ENCODE measurements at places on chromosomes 12 and 14.
A peak's percentile ranks its signal among the peaks of the same experiment; 100 is the strongest.

DNA sequence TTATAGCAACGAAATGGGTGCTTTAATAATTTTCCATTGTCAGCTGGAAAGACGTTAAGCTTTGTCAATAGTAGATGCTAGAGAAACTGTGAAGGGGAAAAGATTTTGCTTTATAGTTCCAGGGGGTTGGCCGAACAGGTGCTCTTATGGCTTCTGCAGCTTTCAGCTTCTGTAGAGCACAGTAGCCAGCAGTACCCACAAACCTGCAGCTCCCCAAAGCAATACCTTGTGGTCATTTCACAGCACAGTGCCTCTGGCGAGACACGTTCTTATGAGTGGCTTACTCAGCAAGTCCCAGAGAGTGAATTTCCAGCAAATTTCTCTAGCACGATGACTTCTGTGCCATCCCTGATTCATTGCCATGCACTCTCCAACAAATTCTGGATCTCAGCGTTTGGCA is 416.3 kb upstream of the ATP2B1 start:
- no peak for DNase-seq

DNA sequence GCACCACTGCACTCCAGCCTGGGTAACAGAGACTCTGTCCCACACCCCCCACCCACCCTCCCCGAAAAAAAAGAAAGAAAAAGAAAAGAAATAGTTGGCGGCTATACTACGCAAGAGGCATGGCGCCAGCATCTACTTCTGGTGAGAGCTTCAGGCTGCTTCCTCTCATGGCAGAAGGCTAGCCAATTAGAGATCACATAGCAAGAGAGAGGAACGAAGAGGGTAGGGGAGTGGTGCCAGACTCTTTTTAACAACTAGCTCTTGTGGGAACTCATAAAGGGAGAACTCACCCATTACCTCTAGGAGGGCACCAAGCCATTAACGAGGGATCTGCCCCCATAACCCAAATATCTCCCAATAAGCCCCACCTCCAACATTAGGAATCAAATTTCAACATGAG is 6.2 kb downstream of the DENND5B start:
- no peak for DNase-seq

GRCh38 chr12:3998968-3999792 is 126.0 kb upstream of the PARP11 start:
- no peak for DNase-seq

DNA sequence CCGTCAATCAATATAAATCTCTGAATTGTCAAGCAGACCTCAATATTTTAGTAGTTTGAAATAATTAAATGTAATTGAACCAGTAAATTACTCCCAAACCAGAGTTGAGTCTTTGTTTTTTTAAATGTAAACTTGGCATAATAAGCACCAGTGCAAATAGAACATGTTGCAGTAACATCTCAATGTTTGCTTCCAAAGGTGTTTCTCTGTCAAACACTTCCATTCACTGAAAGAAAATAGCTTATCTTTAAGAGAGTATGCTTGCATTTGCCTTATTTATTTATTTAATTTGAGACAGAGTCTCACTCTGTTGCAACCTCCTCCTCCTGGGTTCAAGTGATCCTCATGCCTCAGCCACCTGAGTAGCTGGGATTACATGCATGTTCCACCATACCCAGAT is 39.9 kb upstream of the EGLN3 start:
- DNase-seq: no peak

- peak; percentile 81 for DNase-seq
Observed at GRCh38 chr14:34363733-34364134, 98.3 kb downstream of the SPTSSA start.

DNA sequence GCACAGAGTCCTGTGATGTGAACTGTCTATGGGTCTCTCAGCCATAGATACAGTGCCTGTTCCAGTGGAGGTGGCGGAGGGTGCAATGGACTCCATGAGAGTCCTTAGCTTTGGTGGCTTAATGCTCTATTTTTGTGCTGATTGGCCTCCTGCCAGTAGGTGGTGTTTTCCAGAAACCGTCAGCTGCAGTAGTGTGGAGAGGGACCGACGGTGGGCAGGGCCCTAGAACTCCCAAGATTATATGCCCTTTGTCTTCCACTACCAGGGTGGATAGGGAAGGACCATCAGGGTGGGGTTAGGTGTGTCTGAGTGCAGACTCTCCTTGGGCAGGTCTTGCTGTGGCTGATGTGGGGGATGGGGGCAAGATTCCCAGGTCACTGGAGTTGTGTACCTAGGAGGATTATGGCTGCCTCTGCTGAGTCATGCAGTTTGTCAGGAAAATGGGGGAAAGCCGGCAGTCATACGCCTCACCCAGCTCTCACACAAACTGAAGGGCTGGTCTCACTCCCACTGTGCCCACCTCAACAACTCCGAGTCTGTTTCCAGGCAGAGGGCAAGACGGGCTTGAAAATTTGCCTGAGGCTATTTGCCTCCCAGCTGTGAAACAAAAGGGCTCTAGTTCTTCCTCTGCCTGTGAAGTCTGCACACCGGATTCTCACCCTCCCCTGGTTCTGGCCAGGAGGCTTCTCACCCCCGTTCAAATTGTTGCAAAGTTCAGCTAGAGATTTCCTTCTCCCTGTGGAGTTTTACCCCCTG is 24.9 kb upstream of the ZDHHC17 start:
- DNase-seq: no peak

DNA sequence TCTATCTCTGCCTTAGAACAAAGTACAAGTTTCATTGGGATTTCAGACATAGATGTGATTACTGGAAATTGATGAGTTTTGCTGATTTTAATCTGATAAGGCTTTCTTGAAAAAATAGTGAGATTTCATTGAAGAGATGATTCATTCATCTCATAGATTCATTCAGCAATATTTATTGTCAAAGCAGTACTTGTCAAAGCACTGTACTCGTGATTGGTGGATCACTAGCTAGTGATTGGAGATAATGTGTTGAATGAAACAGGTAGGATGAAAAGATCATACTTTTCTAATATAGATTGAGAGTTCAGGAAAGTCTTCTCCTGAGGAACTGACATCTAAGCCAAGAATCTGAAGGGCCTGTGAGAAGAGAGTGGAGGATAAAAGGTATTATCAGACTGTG is 71.0 kb downstream of the KTN1 start:
- DNase-seq: no peak

- DNase-seq: no peak
Observed at GRCh38 chr12:29026419-29026818, 122.7 kb upstream of the FAR2 start.

DNA sequence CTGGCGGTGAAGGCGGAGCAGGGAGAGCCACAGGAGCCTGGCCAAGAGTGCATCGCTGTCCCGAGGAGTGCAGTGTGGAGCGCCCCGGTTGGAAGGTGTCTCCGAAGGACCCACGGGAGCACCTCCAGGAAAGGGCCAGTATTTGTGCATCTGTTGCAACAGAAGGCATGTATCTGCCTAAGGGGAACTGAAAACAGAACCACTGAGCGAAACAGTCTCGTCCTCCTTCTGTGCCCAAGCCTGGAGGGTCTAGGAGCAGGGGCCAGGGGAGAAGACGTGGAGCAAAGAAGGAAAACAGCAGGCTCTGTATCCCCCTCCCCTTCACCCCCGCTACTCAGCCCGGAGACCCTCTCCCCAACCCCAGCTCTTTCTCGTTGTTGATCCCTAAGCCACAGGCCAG is 5.3 kb upstream of the LRRC10 start:
- no peak for DNase-seq

- DNase-seq: no peak
Observed at GRCh38 chr12:47991106-47992061, 12.9 kb downstream of the COL2A1 start.

GRCh38 chr12:7075939-7076338 is 15.4 kb downstream of the C1S start:
- DNase-seq: peak; percentile 84

DNA sequence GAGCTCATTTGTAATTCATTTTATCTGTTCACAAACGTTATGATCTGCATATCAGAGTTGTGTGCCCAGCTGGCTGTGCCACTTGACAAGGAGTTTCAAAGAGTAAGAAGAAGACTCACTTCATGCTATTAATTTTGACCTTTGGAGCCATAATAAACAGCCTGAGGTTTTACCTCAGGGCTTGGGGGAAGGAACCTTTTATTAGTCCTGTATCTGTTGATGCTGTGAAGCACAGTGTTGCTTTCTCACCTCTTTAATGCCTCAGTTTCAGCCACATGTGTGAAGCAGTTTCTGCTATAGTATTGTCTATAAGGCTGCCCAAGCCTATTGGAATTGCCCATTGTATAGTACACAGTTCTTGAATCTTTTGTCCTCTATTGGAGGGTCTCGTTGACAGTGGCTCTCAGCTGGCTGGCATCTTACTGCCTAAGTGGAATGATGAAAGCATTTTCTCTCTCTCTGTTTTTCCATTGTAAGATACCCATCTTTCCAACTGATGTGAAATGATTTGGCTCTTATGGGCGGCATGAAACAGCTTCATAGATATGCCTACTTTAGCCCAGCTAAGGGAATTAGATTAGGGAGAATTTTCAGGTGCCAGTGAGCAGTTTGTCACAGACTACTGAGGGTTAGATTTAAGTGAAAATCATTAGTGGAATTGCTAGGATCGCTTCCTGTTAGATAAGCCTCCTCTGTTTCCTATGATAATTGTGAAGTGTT is 34.7 kb downstream of the GPATCH2L start:
- no peak for DNase-seq
